NCI-H1694 (cell line): ENCODE measurements at places on chromosomes 2 and 18.

- DNase-seq: no peak
Measured at GRCh38 chr18:12276736-12277554, 22.8 kb downstream of the CIDEA start.

DNA sequence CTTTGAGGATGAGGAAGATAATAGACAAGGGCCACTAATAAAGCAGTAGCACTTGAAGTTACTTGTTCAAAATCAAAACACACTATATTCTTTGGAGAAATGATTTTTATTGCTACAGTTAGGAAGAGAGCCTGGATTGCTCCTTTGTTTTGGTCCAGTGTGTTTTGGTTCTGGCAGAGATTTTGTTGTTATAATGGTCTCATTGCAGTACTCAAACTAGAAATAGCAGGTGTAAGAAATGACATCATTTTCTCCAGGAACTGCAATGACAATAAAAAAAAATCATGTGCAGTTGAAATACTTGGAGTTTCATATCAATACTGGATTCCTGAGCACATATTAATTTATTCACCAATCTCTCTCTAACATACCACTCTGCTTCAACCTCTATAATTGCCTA lies 490.3 kb downstream of the CCDC85A start:
- no peak for DNase-seq

- DNase-seq: no peak
Measured at GRCh38 chr2:61177727-61178549, 15.9 kb downstream of the C2orf74 start.

GRCh38 chr2:1867141-1867540 lies 122.8 kb upstream of the PXDN start:
- no peak for DNase-seq

- DNase-seq: no peak
Measured at GRCh38 chr2:86201671-86202335, 2.5 kb downstream of the MRPL35 start.

GRCh38 chr2:146433116-146433875 lies 1411.5 kb upstream of the ACVR2A start:
- DNase-seq: no peak

DNA sequence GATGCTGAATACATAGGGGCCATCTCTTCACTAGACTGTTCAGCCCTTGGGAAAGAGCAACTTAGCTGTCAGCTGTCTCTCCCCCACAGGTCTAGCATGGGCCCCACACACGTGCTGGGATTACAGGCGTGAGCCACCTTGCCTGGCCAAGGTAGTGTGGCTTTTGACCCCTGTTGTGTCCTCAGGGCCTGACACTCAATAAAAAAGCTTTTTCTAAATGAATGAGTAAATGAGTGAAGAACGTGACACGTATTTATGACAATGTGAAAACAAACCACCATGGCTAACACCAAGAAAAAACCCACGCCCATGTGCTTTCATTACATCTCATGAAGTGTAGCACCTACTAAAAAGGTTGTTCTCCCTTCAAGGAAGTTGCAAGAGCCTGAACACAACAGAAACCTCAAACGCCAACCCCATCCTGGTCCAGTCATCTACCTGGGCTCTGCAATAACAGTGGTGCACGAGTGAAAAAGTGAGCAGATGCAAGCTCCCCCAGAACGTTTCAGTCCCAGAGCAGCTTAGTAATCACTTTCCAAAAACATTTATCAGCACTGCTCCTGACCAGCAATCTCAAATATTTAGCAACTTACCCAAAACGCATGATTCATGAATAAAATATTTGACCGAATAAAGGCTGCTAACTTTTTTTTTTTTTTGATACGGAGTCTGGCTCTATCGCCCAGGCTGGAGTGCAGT lies 3.4 kb downstream of the WDFY1 start:
- no peak for DNase-seq

DNA sequence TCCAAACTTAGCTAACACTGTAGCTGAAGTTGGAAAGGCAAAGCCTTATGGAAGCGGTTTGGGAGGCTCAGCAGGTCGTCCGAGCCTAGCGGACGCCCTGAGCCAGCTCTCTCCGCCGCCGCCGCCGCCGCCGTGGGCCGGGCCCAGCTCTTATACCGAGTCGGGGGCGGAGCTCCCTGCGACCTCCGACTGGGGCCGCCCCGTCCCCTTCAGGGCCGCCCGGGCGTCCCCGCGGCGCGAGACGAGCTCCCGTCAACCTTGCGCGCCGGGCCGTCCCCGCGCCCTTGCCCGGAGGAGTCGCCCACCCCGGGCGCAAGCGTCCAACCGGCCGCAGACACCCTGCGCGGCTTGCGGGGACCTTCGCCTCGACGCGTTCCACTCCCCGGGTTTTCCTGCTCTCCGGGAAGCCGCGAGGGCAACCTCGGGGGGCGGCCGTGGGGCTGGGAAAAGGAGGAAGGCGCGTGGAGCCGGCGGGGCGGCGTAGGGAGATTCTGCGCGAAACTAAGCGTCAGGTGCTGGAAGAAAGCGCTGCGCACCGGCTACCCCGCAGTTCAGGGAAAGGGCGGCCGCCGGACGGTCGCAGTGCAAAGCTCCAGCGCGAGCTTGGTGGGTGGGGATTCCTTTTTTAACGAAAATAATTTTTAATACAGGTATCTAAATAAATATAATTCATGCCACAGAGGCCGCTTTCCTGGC lies at the start of gene SLC40A1:
SLC40A1 (minus strand) TSS at position 129 of the 696 bp plus-strand sequence. CDS start 326 bp downstream, outside the sequence.
- no peak for DNase-seq
